ENCODE measurements at places on chromosomes 11 and 22.

DNA sequence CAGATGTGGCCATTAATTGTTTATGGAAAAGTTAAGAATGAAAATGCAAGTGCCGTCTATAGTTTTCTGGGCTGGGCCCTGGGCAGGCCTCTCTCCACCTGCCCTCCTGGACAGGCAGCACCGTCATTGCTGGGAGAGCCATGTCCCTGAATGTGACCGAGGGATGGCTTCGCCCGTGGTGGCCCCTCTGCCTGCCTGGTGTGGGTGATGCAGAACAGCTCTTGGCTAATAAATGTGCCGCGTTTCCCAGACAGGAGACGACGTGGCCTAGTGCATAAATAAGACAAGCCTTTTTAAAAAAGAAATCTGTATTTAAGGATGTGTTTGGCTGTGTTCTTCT is 407.3 kb downstream of the TBC1D22A start:
- DNase-seq, result no peak

GRCh38 chr22:38271927-38272372 is 860 bp downstream of the TMEM184B start:
- DNase-seq, result no peak

DNA sequence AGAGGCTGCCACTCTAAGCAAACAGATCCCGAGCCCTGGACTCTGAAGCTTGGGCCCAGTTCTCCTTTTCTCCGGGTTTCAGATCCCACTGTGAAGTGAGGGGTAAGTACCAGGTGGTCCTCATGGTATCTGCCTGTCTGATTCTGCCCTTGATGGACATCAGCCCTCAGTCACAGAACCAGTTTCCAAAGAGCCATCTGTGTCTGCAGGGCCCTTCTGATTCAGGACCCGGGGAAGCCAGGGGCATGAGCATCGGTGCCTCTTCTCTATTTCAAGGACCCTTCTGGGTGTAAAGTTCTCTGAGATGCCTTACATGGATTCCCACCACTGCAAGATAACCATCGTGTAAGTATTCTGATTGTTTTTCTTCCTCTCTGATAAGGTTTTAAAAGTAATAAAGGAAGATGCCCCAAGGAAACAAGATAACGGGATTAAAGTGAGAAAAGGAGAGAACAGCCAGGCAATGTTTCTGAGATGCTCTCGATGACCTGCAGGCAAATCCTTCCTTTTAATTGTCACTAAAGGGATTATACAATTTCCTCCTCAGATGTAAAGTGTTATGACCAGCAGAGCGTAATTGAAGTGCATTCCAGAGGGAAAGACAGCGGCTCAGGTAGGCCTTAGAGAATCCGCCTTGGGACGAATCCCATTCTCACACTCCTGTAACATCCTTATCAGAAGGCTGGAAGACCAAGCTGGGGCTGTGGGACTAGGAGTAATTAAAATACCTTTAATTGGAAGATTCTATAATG is 924.3 kb downstream of the TBC1D22A start:
- DNase-seq, result no peak

- no peak for DNase-seq
Observed at GRCh38 chr11:67286621-67287333, 2.3 kb upstream of the ANKRD13D start.

DNA sequence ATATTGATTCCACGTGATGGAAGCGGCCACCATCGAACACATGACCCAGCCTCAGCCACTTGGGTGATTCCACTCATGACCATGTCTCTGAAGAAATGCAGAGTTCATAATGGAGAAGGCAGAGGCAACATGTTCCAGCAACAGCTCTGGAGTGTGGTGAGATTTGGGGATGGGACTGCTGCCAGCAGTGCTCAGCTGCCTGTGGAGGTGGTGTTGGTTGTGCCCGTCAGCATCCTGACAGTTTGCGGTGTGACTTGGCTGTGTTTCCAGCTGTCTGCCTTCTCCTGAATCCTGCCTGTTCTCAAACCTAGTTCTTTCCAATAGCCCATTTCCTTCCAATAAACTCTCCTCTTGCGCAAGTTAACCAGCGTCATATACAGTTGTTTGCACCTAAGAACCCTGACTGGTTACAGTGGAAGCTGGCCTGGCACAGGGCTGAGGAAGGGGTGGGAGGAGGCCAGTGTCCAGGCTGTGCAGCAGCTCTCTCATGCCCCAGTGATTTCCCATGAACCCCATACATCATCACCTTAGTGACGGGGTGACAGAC is 22.0 kb upstream of the OR8B8 start:
- no peak for DNase-seq

DNA sequence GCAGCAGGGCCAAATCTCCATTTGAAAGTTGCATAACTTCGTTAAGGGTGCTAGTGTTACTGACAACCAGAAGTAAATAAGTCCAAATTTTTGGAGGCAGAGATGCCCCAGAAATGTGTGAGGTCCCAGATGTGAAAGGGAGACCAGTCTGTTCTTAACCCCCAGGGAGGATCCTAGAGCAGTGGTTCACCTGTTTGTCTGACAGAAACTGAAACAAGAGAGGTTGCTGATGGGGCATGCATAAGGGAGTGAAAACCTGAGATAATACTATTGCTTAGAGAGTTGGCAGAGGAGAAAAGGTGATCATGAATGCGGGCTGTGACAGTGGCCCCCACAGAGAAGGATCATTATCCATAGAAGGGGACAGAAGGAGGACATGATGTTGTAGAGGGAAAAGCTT is 3.8 kb downstream of the CBLIF start:
- no peak for DNase-seq

DNA sequence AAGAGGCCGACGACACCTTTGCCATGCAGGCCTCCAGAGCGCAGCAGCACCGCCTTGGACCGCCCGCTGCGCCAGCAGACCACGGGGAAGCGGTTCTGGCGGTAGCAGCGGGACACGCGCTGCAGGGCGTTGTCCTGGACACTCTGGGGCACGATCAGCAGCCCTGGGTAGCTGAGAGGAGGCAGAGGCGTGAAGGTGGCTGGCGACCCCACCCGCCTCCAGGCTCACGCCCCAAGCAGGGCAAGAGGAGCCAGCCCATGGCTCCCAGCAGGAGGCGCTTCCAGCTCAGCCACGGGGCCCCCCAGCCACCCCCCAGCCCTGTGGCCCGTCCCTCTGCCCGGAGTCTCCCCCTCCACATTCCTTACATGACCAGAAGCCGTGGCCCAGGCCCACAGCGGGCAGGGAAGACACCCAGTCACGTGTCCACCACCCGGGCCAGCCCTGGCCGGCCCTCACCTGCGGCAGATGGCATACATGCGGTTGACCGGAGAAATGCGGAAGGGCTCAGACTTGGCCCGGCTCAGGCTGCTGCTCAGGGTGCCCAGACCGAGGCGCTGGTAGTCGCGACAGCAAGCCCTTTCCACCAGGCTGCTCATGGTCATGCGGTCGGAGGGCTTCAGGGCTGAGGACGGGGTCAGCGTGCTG is 15.2 kb downstream of the SBF1 start:
- DNase-seq, result no peak

GRCh38 chr11:90355200-90355599 is 132.4 kb upstream of the CHORDC1 start:
- no peak for DNase-seq

DNA sequence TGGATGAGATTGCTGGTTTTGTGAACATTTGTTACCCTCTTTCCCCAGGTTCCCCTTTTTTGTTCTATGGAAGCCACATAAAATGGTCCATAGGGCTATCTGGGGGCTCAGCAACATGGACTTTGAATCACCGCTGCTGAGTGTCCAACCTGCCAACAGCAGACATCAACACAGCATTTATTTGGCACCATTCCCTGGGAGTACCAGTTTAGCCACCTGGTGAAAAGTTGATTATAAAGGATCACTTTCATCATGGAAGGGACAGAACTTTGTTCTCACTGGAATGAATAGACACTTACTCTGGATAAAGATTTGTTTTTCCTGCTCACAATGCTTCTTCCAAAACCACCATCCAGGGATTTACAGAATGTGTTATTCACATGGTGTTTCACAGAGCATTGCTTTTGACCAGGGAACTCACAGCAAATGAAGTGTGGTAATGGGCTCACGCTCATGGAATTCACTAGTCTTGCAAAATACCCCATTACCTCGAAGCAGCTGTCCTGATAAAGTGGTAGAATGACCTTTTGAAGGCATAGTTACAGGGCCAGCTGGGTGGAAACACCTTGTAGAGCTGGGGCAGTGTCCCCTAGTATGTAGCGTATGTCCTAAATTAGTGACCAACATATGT is 43.9 kb downstream of the ADM start:
- DNase-seq, result no peak

DNA sequence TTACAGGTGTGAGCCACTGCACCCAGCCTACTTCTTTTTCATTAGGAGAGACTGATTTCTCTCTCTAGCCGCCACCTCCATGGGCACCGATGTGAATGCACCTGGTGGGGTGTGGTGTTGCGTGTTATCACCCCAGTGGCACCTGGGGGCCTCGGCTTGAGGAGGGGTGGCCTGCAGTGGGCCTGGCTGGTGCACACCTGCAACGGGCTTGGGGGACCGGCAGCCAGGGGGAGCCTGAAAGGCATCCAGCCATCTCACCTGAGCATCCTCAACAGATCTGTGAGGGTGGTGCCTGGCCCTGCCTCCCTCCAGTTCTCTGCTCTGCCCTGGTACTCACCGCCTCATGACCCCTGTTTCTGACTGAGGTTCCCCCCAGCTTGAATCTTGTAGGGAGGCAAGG is 108.9 kb downstream of the ARHGAP8 start:
- DNase-seq, result no peak

DNA sequence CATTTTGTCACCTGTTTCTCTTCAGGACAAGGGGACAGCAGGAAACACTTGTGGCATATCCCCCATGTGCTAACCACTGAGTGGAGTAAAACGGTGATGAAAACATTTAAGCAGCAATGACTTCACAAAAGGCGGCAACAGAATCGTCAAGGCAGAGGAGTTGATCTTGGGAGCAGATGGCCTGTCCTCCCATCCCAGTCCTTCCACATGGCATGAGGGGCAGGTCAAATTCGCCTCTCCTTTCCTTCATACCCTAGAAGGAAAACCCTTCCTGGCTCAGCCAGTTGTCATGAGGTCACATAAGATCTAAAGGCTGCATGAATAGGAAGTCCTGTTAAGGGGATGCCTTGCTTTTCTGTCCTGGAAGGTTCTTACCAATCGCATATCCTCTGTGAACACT is 169.1 kb downstream of the MAML2 start:
- no peak for DNase-seq

Data from right kidney (tissue), 9 donors.